Memory B cell (primary cell): ENCODE measurements at places on chromosomes 11 and 22.

GRCh38 chr22:29208879-29209623 lies 3.4 kb downstream of the EMID1 start:
- DNase-seq = no peak

DNA sequence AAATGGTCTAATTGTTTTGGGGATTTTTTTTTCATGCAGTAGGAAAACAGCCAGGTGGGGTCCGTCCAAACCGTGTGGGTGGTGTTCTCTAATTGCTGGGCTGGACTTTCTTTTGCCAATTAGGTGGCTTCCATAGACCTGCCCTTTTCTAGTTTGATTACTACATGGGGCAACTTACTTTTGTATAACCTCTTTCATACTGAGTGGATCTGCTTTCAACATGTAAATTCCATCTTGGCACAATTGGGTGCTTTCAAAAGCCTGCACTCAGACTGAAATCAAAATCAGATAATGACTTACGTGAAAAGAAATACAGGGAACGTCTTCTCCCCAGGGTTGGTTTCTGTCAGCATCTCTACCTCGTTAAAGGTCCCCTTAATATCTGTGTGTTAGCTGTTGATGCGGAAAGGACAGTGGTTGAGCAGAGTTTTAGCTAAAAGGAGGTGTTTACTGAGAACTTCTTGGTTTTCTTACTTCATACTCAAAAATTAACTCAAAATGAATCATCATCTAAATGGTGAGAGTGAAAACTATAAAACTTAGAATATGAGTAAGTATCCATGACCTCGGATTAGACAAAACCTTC lies 72.1 kb downstream of the BARX2 start:
- DNase-seq = no peak

DNA sequence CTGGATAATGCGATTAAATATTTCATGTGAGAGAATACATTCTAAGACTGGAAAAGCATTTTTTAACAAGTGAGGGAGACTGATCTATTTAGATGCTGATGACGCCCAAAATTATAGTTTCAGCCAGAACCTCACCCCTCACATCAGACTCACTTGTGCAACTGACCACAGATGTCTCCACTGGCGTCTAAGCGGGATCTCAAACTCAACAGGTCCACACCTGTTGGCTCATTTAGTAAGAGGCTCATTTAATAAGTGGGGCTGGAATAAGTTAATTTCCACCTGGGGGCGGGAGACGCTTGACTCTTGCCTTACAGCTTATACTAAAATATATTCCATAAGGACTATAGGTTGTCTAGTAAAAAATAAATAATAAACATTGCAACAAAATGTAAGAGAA lies 47.5 kb downstream of the MORC2 start:
- no peak for DNase-seq

DNA sequence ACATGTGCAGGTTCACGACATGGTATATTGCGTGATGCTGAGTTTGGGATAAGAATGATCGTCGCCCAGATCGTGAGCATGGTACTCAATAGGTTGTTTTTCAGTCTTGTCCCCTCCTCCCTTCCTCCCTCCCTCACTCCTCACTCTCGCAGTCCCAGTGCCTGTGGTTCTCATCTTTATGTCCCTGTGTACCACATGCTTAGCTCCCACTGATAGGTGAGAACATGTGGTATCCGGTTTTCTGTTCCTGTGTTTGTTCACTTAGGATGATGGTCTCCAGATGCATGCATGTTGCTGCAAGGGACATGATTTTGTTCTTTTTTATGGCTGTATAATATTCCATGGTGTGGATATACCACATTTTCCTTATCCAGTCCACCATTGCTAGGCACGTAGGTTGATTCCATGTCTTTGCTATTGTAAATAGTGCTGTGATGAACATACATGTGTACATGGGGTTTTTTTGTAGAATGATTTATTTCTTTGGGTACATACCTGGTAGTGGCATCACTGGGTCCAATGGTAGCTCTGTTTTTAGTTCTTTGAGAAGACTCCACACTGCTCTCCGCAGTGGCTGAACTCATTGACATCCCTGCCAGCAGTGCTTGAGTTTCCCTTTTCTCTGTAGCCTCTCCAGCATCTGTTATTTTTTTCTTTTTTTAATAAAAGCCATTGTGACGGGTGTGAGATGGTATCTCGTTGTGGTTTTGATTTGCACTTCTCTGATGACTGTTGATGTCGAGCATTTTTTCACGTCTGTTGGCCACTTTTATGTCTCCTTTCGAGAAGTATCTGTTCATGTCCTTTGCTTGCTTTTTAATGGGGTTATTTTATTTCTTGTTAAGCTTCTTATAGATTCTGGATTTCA lies 16.4 kb downstream of the ZBED4 start:
- DNase-seq = no peak

DNA sequence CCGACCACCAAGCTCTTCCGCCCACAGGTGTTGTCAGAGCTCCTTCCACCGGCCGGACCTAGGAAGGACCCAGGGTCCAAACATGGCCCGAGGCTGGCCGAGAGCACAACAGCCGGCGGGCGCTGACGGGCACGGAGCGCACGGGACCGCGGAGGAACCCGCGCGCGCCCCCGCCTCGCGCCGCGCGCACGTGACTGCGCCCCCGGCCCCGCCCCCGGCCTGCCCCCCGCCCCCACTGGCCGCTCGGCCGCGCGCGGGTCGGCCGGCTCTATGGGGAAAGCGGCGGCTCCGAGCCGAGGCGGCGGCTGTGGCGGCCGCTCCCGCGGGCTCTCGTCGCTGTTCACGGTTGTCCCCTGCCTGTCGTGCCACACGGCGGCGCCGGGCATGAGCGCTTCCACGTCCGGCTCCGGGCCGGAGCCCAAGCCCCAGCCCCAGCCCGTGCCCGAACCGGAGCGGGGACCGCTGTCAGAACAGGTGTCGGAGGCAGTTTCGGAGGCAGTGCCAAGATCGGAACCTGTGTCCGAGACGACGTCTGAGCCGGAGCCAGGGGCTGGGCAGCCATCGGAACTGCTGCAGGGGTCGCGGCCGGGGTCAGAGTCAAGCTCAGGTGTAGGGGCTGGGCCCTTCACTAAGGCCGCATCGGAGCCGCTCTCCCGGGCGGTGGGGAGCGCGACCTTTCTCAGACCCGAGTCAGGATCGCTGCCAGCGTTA lies at the start of gene OSBP2:
Gene OSBP2, plus strand, starts transcription at position 235 of the 711 bp plus-strand sequence. Its CDS starts 36 bp downstream, at position 271.
- DNase-seq = peak; percentile 39

- DNase-seq = no peak
Observed at GRCh38 chr11:126311401-126312291, 7.8 kb downstream of the DCPS start.

GRCh38 chr11:75768112-75768908 lies at the start of gene DGAT2:
Gene DGAT2 (plus strand): TSS chr11:75768778. CDS start chr11:75768992, 214 bp downstream.
- peak; percentile 91 for DNase-seq

DNA sequence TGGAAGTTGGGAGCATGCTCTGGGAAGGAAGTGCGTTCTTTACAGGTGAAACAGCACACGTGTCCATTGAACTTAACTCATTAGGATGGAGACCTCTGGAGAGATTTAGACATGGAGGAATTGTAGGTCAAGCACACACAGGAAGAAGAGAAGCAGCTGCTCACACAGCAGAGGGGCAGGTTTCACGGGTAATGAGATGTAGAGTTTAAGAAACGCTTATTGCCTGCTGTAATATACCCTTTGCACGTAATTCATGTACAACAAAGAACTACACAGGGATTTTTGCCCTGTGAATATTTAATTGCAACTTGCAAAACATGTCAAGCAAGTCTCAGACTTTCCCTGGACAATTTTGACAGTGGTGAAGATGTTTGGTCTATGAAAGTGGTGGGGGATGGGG lies 508.0 kb downstream of the OPCML start:
- DNase-seq = no peak

- DNase-seq = peak; percentile 100
Observed at GRCh38 chr11:3797329-3798090, at the start of gene NUP98. Gene NUP98 (minus strand): TSS chr11:3797554. CDS start chr11:3782117, 15,437 bp downstream.

DNA sequence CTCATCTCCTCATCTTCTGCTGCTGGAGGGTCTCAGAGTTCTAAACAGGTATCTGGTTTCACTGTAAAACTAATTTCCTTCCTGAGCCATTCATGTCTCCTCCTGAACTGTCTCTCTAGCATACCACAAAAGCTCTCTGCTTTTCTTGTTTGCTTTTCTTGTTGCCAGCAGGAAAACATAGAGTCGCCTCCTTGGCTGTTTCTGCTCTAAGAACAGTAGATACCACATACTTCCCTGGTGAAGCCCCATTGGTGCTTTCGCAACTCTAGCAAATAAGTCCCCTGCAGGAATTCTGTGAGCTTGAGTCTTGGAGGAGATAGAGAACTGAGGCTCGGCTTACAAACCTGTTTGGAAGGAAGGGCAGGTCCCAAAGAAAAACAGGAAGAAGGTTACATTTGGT lies 7.0 kb downstream of the DIXDC1 start:
- no peak for DNase-seq

DNA sequence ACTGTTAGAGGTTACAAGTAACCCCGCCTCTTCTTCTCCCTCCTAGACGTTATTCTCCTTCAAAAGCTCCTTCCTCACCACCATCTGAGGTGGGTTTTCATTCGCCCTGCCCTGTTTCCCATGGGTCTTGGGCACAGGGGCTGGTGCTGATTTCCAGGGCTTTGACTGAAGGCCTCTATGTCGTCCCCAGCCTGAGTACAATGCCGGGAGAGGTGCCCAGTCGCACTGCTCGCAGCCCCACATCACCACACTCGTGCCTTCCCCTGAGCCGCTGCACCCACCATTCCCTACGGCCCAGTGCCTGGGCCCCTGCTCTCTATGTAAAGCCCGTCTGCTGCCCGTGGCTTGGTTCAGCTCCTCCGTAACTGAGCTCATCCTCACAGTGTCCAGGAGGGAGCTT lies 169.8 kb downstream of the DSCAML1 start:
- no peak for DNase-seq

DNA sequence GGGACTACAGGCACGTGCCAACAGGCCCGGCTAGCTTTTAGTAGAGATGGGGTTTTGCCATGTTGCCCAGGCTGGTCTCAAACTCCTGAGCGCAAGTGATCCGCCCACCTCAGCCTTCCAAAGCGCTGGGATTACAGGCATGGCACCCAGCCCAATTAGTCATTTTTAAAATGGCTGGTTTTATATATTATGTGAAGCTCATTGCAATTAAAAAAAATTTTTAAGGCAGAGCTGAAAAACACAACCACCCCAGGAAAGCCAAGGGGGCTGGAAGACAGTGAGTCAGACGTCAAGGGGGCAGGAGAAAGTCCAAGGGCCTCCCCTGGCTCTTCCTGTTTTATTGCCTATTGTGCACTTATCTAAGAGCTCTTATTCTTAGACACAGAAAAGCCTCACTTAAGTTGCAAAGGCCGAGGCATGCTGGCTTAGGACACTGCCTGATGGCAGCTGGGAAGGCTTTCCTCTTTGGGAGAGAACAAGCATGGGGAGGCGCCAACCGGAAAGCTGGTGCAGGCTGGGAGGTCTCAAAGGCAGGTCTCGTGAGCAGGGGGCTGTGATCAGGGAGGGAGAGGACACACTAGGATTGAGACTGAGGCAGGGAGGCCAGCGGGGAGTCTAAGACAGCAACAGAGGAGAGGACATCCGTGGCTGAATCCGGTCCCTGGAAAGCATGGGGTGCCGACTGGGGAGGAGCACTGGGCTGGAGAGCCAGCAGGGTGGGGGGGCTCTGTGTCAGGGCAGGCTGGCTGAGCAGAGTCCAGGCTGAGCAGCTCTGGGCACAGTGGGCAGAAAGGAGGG lies 11.1 kb upstream of the OSM start:
- no peak for DNase-seq

- no peak for DNase-seq
Observed at GRCh38 chr22:36760786-36761185, 15.1 kb downstream of the IFT27 start.

- no peak for DNase-seq
Observed at GRCh38 chr22:20240447-20240764, 27.7 kb downstream of the RTN4R start.

DNA sequence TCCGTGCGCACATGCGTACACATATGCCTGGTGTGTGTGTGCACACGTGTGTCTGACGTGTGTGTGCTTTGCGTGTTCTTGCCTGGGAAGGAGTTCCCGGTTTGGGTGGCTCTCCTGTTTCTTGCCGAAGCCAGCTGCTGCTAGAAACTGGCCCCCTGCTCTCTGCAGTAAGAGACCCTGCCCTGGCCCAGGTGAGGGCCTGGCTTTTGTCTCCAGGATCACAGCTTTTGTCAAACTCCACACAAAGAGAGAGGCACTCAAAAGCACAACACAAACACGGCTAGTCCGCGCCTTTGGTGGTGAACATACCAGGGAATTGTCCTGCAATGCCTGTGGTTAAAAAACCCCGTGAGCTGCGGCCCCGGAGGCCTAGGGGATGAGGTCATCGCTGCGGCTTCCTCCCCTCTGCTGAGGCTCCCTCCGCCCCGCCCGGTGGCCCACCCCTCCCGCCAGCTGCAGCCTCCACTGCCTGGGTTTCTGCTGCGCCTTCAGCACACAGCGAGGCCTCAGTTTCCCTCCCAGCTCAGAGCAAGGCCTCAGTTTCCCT lies 88.9 kb downstream of the KCNQ1 start:
- no peak for DNase-seq

DNA sequence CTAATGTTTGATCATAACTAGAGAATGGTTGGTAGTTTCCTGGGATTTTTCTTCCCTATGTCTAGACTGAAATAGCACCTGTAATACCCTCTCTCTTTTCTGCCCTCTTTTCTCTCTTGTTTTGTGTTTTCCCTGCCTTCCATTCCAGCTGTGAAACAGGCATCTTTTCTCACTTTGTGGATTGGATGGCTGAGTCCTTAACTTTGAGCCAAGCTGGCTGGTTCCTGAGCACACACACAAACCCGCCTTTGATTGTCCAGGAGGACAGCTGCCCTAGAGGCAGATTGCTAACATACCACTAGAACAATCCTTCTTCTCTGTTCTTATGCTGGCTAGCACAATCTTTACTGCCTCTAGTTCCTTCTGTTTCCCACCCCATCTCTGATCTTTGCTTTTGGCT lies 17.7 kb downstream of the CTNND1 start:
- no peak for DNase-seq

GRCh38 chr11:1557051-1557884 lies 14.8 kb downstream of the DUSP8 start:
- DNase-seq = no peak

DNA sequence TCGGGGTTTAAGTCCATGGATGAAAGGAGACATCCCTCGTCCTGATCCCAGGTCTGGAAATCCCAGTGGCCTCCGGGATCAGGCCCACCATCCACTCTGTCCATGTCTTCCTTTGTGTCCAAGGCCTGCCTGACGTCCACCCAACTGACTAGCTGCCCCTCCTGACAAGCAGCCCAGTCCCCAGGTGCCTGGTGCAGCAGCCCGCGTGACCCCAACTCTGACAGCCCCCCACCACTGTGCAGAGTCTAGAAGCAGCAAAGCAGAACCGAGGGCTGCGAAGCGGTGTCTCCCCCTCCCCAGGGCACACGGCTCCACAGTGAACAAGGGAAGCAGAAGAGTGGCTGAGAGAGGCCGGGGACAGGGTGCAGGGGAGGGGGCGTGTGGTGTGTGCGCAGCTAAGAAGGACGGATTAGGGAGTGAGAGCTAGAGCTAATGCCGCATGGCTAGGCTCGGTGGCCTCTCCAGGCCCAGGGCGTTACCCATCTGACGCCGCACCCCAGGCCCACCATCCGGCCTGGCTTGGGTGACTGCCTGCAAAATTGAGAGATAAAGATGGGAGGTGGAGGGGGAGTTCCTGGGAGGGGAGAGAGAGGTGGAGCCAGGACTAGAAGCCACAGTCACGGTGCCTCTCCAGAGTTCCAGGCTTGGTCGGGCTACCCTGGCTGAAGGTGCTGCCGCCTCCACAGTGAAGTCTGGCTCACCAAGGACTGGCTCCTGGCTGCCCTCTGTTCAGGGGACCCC lies 16.6 kb upstream of the BAIAP2L2 start:
- DNase-seq = no peak
